Fibroblast of skin of scalp (primary cell): ENCODE measurements at places on chromosomes 4 and X.
A peak's percentile ranks its signal among the peaks of the same experiment; 100 is the strongest.

GRCh38 chr4:184150102-184150839 lies 67.4 kb downstream of the ENPP6 start:
- DNase-seq = no peak

- DNase-seq = no peak
These were observed 72.6 kb downstream of the SH3KBP1 start for GRCh38 chrX:19814778-19815177.

- DNase-seq = no peak
These were observed 108.5 kb upstream of the GLRA2 start for GRCh38 chrX:14420841-14421240.

DNA sequence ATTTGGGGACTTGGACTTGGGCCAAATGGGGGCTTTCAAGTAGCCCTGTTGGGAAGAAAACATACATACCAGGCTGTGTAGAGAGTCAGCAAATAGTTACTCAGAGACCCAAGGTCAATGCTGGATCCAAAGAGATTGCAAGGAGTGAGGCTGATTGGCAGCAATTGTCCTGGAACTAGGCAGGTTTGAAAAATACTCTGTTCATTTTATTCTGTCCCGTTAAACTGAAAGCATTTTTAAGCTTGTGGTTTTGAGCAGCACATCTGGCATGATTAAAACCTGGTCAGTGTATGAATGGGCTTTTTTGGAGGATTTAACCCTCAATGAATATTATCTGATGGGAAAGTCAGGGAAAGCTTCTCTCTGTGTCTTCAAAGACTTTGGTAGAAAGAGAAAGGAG lies 294.3 kb upstream of the BOD1L1 start:
- DNase-seq = peak; percentile 61

- DNase-seq = no peak
These were observed 142.4 kb downstream of the KLHL8 start for GRCh38 chr4:87077914-87078585.

GRCh38 chr4:82136161-82136801 lies 237.5 kb downstream of the HNRNPD start:
- no peak for DNase-seq
